ENCODE measurements at places on chromosomes 1 and 21.
A peak's percentile ranks its signal among the peaks of the same experiment; 100 is the strongest.

DNA sequence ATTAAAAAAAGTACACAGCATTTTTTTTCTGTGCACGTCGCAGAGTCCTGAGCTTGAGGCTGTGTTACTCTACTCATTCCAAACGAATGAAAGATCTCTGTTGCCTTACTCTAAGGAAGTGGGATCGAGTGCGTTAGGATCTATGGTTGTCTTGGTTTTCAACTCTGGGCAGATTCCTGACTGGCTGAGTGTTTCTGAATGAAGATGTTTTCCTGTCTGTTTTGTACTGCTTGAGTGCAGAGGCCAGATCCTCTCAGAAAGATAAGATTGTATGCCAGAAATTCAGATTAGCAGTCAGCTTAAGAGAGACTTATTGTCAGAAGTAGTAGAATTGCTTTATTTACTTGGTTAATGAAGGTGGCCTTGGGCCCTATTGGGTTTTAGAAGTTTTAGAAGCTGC, 14.0 kb downstream of the PLA2G2E start:
- DNase-seq, result no peak

DNA sequence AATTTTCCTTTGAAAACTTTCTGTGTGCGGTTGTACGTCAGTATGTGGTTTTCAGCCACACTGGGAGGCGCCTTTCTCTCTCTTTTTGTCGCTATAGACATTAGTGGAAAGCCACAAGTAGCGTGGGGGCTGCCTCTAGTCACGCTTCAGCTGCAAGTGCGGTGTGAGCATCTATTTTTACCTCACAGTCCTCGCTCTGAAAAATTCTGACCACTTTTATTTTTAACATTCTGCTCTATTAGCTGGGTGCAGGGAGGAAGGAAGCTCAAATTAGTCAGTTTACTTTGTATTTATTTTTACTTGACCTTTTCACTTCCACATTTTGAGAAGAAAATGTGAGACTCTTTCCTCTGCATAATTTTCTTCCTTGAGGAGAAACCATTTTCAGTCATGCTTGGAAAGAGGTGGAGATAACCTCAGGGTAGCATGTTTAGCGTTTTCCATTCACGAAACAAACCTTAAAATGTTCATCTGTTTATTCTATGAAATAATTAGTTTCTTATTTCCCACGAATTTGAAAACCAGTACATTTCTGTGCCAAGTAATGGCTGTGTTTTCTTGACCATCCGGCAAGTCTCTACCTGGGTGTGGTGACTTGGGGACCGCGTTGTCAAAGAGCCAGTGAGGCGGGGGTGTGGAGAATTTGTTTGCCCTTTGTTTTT, 35.6 kb downstream of the ADARB1 start:
- no peak for DNase-seq

DNA sequence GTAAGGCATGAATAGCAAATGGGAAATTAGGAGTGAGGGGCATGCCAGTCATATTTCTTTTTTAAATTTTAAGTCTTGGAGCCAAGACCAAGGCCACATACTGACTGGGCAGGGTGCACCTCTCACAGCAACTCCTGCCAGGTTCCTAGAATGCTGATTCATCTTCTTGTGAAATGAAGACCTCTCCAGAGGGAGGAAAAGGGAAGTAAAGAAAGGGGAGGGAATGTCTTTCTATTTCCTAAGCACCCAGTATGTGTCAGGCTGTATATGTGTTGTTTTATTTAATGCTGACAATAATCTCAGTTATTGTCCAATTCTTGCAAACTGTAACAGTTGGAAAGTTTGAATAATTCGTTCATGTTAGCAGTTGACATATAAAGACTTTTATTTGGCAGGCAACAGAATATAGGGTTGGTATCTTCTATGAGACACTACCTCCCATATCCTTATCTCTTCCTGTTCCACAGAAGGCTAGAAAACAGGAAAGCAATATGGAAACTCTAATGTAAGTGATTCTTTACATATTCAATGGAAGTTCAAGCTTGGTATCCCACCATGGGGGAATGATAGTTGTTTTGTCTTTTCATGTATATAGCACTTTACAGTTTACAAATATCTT, 259.1 kb upstream of the USP24 start:
- DNase-seq, result no peak

- no peak for DNase-seq
Measured at GRCh38 chr1:190303501-190303900, 174.2 kb downstream of the BRINP3 start.

GRCh38 chr1:9688599-9688998, 37.1 kb downstream of the PIK3CD start:
- no peak for DNase-seq

DNA sequence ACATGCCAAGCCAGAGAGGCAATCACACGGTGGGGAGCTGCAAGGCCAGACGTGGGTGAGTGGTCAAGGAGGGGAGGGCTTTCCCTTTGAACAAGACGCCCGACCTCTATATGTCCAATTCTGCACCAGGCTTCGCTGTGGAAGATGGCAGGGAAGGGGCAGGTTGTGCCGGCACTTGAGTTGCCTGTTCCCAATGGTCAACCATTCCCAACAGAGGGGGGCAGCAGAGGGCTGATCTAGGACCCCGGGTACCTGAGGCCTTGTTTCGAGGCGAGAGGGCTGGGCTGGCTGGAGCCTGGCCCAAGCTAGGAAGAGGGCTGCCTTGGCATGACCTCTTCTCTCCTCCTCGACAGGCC, 64.9 kb downstream of the TMEM53 start:
- DNase-seq, result no peak

- no peak for DNase-seq
Measured at GRCh38 chr1:99507906-99508732, 137.8 kb upstream of the PALMD start.

DNA sequence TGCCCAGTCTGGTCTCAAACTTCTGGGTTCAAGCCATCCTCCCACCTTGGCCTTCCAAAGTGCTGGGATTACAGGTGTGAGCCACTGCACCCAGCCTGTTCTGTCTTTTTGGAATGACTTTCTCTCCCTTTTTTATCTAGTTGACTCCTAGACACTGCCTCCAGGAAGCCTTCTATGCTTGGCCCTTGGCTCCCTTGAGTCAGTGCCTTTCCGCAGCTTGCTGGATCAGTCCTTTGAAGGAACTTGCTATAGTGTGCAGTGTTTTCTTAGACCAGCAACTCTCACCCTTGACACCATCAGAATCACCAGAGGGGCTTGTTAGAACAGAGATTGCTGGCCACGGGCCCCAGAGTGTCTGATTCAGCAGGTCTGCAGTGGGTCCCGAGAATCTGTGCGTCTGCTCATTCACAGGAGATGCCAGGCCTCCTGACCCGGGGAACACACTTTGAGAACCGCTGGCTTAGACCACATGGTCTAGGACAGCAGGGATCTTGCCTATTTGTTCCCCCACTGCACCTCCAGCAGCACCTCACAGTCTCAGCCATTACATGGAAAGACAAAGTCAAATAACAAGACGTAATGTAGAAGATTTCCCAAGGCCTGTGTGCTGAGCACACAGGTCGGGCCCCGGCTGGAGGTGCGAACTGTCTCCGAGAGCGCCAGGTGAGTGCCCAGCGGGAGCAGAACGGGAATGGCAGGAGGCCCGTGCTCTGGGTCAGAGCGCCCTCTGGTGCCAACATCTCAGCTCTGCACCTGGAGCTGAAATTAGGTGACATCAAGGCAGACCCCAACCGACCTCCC, 27.4 kb upstream of the CTPS1 start:
- DNase-seq, result peak; percentile 14

- DNase-seq, result no peak
Measured at GRCh38 chr1:66676613-66677298, 75.5 kb upstream of the DYNLT5 start.

DNA sequence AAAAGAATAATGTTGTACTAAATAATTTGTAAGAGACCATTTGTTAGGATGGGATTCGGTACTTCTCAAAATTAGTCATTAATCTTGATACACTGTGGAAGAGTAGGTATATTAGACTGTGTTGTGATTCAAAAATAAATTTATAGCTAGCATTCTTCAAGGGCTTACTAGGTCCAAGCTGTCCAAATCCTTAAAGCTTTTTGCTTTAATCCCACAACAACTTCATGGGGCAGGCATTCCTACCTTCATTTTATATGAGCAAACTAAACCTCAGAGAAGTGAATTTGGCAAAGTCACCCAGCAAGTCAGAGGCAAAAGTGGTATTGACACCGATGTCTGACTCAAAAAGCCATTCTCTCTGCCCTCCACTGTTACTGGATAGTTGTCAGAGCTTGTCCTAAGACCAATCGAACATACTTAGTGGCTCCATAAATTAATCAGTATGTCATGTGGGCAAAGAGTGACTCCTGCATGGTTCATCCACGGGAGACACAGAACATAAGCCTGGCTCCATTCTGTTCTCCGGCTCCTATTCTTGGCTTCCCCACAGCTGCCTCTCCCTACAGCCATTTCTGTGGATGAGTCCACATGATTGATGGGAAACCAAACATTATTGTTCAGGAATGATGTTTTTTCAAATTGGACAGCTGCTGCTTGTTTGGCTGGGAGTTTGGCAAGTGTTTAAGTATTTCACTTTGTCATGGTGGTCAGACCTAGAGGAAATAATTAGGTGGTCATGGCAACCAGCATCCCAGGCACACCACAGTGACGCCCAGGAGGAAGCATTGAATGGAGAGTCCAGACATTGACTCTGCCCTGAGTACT, 133.4 kb upstream of the FGGY start:
- no peak for DNase-seq

DNA sequence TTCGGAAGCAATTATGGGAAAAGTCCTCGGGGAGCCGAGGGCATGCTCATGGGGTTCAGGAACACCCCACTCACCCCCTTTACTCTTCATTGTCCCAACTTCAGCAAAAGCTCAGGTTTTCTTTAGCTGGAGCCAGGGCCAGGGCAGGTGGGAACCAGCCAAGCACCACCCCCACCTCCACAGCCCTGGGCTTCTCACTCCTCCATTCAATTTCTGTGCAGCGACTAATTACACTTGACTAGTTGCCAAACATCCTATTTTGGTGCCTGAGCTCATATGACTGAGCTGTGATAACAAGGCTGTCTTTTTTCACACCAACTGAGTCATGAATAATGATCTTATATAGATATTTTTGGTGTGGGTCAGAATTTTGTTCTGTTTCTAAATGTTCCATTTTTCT, 257.2 kb upstream of the AJAP1 start:
- DNase-seq, result no peak

DNA sequence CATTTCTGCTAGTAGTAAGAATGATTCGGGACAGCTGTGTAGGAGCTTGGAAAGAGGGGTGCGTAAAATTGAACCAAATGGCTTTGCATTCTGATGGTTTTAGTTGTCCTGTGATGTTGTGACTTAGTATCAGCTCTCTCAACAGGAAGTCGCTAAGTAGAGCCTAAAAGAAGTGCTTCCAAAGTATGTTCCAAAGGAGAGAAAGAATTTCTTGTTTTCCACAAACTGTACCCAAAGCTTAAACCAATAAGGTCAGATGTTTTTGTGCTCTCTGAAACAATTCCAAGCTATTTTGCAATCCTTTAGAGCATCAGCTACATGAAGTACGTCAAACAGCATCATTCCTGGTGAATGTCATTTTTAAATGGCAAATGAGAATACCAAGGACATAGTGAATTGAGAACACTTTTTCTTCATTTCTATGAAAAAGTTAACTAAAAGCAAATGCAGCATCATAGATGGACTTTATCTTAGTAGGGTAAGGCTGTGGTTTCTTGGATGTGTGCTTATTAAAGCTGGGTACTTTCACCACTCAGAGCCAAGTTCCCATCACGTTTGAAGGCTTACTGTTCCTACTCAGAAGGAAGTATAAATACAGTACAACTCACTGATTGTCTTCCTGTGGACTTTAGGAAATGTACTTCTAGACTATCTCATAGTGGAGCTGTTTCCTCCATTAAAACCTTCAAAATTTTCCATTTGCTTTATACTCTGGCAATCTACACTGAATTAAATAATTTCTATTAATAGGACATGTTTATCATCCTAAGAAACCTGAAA, 148.6 kb downstream of the C1orf21 start:
- no peak for DNase-seq

DNA sequence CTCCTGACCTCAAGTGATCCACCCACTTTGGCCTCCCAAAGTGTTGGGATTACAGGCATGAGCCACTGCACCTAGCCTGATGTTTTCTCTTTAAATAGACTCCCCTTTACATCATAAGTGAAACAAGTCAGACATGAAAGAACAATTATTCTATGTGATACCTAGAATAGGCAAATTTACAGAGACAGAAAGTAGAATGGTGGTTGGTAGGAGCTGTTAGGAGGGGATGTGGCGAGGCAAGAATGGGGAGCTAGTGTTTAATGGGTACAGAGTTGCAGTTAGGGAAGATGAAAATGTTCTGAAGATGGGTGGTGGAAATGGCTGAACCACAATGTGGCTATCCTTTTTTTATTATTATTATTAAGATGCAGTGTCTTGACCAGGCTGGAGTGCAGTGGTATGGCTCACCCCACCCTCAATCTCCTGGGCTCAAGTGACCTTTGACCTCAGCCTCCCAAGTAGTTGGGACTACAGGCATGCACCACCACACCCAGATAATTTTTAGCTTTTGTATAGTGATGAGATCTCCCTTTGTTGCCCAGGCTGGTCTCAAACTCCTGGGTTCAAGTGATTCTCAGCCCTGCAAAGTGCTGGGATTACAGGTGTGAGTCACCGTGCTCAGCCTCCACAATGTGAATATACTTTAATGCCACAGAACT, 28.4 kb downstream of the ELF3 start:
- DNase-seq, result no peak

GRCh38 chr1:186858923-186859322, 30.2 kb downstream of the PLA2G4A start:
- DNase-seq, result no peak

GRCh38 chr1:39590546-39590945, 14.0 kb upstream of the PABPC4 start:
- no peak for DNase-seq

DNA sequence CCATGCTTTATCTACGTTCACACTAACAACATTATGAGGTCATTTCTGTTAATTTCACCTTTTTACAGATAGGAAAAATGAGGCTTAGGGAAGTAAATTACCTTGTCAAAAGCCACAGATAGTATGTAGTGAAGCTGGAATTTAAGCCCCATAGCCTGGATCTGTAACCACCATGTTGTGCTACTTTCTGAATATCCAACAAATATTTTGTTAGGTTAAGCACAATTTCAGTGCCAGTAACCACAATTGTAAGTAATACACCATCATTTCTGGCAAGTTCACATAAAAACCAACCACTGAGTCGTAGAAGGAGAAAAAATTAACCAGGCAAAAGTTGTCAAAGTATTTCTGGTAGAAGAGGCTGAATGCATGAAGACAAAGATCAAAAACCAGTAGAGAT, 593.1 kb upstream of the CAMK1G start:
- no peak for DNase-seq

Measured in stimulated activated CD8-positive, alpha-beta memory T cell treated with anti-CD3 and anti-CD28 coated beads, Interleukin-7, amount 100 ng/mL, for 1 hour (primary cell).